ENCODE measurements at places on chromosomes 5 and 9.
A peak's percentile ranks its signal among the peaks of the same experiment; 100 is the strongest.

GRCh38 chr9:130535818-130536521 is 43.4 kb upstream of the FUBP3 start:
- no peak for DNase-seq

- peak; percentile 20 for DNase-seq
Observed at GRCh38 chr9:72365525-72366256, 683 bp upstream of the ZFAND5 start.

DNA sequence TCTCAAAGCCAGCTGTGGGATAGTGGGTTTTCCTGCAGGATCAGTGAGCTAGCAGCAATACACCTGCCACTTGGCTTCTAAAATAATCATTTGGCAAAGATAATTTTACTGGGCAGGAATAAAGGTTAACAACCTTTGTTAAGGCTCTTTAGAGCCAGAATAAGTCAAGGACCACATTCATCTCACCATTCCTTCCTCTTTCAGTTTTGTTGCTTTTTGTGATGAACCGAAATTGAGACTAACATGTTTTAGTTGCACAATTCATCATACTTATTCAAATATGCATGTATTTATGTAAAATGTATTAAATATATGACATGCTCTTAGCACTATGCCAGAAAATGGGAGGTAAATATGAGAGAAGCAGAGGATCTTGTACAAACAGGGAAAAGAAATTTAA is 824.4 kb upstream of the TYRP1 start:
- DNase-seq, result no peak

DNA sequence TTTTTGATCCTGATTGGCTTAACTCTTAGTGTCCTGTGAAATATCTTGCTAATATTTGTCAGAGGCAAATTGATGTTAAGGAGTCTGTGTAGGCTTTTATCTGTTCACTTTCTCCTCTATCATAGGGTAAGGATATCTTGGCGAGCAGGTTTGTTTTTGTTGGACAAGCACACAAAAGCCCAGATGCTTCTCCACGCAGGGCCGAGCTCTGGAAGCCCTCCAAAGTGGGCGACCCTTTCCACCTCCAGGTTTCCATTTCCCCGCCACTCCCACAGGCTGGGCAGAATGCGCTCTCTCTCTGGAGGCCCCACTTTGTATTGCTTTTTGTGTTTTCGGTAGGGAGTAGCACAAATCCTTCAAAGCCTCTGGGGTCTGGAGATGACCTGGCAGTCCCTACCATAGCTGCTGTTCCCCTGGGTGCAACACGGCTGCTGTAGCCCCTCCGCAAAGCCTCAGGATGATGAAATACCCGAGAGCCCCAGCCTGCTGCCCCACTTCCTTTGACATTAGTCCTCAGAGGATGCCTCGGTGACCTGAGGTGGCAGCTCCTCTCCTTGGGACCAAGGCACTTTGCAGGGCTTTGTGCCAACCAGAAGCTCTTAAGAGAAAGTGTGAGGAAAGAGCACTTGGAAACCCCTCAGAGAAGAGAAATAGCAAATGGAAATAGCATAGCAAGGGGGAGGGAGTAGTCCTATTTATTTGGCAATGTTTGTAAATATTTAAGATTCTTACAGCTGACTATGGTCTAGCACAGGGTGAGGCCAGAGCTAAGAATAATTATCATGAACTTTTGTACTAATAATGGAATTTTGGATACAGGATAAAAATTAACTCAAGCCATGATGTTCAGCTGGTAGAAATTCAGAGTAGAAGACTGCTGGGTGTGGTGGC is 122.8 kb downstream of the ARHGEF28 start:
- DNase-seq, result no peak

DNA sequence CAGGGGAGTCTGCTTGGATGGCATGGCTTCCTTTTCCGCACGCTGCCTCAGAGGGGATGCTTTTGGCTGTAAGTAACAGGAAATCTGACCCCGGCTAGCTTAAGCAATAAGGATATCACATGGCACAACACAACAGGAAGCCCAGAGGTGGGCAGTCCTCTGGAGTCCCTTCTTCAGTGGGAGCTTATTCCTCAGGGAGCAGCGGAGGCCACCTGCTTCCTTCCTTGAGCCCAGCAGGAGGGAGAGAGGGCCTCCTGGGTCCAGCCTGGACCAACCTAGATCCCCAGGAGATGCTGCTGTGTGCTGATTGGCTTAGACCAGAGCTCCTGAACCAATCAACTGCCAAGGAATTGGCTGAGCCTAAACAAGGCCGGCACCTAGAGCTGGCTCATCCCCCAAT is 66.3 kb downstream of the C9orf50 start:
- DNase-seq, result no peak

DNA sequence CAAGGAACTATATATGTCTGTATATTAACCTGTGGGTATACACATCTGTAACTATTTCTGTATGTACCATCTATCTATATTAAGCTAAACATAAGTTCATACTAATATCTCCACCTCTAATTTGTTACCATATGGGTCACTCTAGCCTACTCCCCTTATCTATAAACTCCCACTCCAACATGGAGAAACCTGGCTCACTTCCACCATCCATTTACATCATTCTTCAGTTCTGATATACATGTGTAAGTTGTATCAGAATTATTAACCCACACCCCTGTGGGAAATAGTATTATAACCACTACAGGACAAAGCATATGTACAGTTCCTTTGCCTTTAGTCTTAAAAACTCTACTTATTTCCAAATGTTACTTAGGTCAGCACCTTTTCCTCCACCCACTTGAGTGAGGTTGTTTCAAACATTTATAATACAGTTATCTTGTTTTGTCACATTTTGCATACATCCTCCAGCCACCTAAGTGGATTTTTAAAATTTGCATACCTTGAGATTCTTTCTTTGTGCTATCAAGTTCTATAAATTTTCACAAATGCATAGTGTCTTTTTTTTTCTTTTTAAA is 10.6 kb downstream of the NDFIP1 start:
- DNase-seq, result no peak

- no peak for DNase-seq
Observed at GRCh38 chr5:1497795-1498622, 25.8 kb downstream of the LPCAT1 start.

- DNase-seq, result no peak
Observed at GRCh38 chr9:124217836-124218437, 39.8 kb upstream of the NEK6 start.

- no peak for DNase-seq
Observed at GRCh38 chr5:112795944-112796678, 58.4 kb downstream of the APC start.

GRCh38 chr5:139363937-139364336 is 19.2 kb downstream of the SLC23A1 start:
- DNase-seq, result no peak

DNA sequence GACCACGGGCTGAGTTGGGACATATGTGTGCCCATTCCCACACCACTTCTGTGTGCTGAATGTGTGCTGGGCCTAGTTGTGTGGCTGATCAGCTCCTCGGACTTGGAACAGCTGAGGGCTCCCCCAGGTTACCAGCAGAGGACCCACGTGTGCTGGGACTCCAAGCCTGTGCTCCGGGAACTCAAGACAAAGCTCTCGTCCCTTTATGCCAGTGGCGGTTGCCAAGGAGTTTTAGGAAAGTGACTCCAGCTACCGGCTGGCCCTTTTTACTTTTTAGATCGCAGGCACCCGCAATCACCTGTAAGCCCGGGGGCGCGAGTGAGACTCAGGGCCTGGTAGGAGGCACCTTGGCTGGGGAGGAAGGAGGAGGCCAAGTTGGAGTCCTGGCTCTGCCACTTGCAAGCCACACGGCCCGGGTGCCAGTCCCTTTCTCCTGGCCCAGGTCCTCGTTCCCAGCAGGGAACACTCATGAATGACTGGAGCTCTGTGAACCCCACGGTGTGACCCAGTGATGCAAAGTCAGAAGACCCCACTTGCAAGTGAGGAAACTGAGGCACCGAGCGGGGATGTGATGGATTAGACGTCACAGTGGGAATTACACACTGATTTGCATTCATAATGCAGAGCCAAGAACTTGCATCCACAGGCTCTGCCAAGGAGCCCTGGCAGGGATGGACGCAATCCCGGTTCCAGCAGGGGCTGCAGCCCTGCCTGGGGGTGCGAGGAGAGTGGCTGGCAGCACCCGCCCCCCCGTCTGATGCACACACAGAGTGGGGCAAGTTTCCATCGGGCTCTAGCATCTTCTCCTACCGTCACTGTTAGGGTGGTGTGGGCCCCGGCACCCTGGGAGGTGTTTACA is 26.9 kb downstream of the CRB2 start:
- DNase-seq, result no peak

- no peak for DNase-seq
Observed at GRCh38 chr9:99056886-99057664, 47.8 kb upstream of the TGFBR1 start.

DNA sequence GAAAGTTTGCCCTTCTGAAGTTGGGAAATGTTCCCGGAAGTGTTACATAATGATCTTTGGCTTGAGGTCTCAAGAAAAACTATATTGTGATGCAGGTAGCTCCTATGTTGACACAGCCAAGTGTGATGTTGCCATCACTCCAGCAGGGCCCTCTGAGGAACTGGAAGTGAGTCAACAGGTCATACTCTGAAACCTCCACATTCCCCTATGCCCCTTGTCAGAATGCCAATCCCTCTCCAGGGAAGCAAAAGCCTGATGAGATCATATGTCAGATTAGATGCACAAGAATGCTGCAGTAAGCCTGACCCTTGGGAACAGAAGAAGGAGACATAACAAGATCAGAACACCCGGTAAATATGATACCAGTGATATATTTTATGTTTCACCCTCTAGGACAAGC is 66.8 kb upstream of the ITGA2 start:
- DNase-seq, result no peak

DNA sequence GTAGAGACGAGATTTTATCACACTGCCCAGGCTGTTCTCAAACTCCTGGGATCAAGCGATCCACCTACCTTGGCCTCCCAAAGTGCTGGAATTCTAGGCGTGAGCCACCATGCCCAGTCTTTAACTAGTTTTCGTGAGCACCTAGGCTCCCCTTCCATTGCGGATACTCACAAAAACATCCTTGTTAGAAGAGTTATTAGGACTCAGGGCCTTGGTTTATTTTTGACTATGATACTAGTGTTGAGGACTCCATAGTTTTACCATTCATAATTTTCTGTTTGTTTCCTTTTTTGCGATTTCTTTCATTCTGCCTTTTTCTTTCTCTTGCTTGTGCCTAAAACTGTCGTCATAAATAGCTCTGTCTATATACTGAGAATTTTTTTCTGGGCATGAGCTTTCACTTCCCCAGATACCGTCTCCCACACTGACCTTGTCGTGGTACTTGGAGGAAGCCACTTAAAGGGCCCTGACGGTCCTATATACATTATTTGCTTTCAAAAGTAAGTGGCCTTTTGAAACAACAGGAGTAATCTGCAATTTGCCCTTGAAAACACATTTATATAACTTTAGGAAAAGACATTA is 5.2 kb downstream of the F2R start:
- DNase-seq, result no peak

GRCh38 chr9:86376016-86376415 is 21.8 kb upstream of the TUT7 start:
- DNase-seq, result no peak

DNA sequence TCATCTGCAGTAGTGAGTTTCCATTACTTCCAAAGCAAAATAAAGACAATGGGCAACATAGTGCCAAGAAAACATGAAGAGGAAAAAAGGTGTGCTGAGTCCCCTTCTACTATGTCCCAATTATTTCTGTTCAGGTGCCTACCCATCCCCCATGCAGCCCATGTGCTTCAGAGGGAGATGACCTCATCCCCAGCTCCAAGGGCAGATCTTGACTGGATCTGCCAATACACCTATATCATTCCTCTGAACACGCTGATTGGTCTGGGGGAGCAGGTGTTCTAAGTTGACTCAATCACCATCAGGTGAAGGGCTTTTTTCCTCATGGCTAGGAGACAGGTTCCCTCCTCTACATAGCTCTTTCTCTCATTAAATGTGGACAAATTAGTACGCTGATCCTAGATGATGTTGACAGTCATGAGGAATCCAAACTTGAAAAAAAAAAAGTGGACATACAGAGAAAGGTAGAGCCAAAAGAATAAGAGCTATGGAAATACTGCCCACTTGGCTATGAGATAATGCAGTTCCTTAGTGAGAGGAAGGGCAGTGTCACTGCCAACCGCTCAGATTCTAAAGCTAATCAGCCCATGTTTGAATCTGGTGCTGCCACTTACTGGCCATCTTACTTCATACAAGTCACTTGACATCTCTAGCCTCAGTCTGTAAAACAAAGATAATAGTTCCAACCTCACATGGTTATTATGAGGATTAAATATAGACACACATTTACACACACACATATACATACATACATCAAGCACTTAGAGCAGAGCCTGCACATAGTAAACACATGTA is 23.1 kb downstream of the PRELID2 start:
- DNase-seq, result no peak

DNA sequence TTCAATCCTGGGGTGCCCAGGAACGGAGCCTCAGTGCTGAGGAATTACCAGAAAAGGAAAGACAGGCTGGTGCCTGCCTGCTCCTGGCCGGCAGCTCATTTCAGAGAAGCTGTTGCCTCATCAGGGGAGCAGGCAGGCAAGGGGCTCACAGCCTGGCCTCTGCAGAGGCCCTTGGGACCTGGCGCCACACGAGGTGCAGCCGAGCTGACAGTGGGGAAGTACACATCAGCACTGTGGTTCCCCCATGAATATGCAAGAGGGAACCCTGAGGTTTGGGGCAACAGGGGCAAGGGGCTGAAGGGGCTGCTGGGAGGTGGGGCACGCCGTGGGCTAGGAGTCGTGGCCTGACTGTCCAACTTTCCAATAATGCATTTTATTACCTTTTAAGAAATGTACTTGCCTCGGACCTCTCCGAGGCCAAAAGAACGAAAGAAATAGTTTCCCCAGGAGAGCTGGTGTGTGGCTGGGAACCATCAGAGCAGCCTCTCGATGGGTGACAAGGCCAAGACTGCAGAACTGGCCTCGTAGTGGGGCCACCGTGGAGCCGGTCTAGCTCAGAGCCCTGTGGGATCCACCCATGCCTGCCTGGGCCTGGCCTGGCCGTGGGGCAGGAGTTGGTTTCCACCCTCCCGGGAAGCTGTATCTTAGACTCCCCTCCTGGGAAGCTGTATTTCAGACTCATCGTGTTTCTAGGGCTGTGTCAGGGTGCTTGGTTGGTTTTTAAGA is 198.6 kb downstream of the PAX5 start:
- DNase-seq, result no peak

DNA sequence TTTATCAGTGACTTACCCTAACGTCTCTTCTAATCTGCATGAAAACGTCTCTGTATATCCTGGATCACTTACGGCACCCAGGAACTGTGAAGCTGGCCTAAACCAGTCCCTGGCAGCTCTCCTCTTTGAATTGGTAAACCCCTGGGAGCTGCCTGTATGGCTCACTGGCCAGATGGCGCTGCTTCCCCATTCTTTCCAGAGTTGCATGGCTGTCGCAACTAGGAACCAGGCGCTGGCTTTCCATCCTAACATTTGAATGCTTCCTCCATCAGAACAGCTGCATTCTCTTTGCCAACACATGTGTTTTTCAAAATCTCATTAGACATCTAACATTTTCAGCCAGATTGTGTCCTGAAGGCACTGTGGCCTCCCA is 8.0 kb upstream of the PCA3 start:
- no peak for DNase-seq

DNA sequence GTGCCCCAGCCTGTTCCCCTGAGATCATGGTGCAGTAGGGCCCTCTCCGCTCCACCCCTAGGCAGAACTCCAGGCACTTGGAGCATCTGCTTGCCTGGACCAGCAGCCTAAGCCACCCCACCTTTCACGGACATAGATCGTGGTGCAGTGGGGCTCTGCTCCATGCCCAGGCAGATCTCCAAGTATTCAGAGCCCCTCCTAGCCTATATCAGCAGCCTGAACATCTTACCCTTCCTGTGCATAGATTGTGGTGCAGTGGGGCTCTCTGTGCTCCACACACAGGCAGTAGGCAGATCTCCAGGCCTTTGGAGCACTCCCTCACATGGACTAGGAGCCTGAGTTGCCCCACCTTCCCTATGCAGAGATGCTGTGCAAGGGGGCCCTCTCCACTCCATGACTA is 103.0 kb downstream of the GLIS3 start:
- DNase-seq, result no peak
